Foreskin keratinocyte (primary cell): ENCODE measurements at places on chromosomes 2 and 18. TPM values are rescaled to one million over a fixed set of nuclear protein-coding genes. Genes with fewer than 3 reads are reported as not detected.
A peak's percentile ranks its signal among the peaks of the same experiment; 100 is the strongest.

The KIAA2012 gene
- total RNA-seq: not detected in 2 replicates

The MSTN gene
- total RNA-seq: not detected in 2 replicates

The CNDP1 gene
- not detected in 2 replicates for total RNA-seq

The NTSR2 gene
- total RNA-seq: not detected in 2 replicates

The ATP5MC3 gene
- 312 and 367 TPM in 2 replicates for total RNA-seq

The DPP4 gene
- 0.99 and 2.8 TPM in 2 replicates for total RNA-seq

The PPIL3 gene
- 27.4 and 29.0 TPM in 2 replicates for total RNA-seq

The LBX2 gene
- total RNA-seq: 0.61 and 0.71 TPM in 2 replicates

- no peak for DNase-seq
These were observed 9.0 kb downstream of the TEX51 start for GRCh38 chr2:126907671-126908070.

GRCh38 chr2:156867201-156867600 is 390.3 kb upstream of the GALNT5 start:
- DNase-seq: peak; percentile 43

GRCh38 chr2:47719099-47719498 is 63.8 kb upstream of the MSH6 start:
- DNase-seq: no peak

DNA sequence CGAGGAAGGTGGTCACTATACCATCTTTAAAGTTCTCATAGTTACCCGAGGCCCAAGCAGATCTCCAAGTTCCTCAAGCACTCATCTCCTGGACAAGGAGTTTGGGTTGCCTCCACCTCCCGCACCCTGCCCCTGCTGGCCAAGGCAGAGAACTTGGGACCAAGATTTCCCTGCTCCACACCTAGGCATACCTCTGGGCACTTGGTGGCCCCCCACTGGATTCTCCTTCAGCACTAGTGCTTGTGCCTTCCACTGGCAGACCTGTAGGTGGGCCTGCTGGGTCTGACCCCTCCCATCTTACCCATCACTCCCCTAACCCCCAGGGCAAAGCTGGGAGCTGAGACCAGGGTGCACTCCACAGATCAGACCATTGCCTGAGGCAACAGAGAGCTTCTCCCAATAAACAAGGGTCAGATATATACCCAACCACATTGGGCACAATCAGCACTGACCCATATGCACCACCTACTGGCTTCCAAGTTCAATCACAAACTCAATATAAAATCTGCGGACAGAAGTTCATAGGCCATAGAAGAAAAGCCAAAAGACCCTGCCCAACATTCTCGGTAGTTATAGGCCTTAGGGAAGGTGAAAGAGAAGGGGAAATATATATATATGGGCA is 244.2 kb downstream of the EXOC6B start:
- no peak for DNase-seq

GRCh38 chr2:135532581-135532980 is 1.3 kb downstream of the R3HDM1 start:
- no peak for DNase-seq

GRCh38 chr2:116804901-116805300 is 1009.6 kb upstream of the DDX18 start:
- no peak for DNase-seq

GRCh38 chr2:84939426-84940087 is 31.4 kb upstream of the KCMF1 start:
- DNase-seq: no peak

GRCh38 chr2:21021430-21021829 is 22.4 kb downstream of the APOB start:
- no peak for DNase-seq

DNA sequence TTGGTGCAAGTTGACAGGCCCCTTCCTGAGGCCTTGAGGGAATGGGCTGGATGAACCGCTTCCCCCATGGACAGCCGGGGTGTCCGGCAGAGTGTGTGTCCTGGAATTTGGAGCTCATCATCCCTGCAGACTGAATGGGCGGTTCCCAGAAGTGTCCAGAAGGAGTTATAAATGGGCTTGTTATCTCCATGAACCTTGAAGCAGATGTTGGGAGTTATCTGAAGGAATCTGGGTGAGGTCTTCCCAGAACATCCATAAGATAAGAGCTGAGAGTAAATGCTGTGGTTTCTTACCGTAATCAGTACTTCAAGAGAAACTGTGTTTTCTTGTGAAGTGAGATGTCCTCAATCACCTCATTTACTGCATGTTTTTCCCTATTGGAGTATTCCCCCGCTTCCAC is 21.1 kb downstream of the PLB1 start:
- DNase-seq: no peak

DNA sequence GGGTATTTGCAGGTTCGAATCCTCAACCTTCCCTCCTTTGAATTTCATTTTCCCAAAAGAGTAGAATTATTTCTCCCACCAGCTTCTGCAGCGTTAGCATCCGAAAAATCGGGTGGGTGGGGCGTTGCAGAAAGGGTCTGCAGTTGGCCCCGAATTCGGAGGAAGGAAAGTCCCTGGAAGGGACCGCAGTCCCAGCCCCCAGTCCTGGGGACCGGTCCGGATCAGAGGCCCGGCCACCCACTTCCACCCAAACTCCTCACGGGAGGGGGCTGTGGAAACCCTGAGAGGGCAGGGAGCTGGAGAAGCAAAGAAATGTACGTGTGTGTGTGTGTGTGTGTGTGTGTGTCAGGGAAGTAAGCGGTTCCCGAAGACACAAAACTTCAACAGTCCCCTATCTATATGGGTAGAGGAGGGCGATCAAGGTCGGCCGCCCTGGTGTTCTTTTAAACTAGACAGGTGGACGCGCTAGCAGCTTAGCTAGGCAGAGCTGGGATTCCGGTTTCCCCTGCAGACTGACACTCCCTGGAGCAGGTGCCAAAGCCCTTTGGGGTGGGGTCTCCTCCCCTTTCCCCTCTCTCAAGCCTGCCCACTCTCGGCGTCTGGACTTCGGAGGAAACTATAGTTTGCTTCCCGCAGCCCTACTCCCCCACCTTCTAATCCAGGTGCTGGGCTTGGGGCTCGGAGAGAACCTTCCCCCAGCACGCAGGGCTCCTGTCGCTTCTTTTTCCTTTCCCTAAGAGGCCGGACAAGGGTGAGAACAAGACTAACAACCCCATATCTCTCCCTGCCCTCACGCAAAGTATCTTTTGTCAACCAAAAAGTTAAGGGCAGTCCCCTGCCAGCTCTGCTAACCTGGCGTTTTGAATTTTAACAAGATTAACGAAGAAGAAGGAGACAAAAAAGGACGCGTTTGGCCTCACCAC is 4.8 kb upstream of the ONECUT2 start:
- DNase-seq: no peak

DNA sequence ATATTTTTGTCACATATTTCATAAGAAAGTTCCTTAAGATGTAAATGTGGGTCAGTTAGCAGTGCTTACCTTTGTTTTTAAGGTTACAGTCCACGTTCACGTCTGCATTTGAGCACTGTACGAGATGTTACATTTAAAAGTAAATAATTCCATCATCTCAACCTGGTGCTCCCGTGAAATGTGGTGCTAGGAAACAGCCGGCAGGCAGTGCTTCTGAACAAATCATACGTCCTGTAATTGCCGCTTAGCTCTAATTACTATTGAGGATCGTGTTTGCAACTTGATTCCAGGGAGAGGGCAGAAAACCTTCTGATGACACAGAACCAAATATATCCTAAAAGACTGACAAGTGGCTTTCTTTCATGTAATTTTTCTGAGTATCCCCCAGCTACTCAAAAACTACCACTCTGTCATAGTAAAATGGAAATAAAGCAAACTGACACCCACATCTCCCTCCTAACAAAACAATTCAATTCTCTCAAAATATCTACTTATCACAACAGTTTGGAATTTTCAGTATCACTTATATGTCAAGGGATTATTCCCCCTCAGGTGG is 297.8 kb upstream of the SESTD1 start:
- no peak for DNase-seq

GRCh38 chr18:4146797-4147196 is 308.3 kb downstream of the DLGAP1 start:
- DNase-seq: no peak

DNA sequence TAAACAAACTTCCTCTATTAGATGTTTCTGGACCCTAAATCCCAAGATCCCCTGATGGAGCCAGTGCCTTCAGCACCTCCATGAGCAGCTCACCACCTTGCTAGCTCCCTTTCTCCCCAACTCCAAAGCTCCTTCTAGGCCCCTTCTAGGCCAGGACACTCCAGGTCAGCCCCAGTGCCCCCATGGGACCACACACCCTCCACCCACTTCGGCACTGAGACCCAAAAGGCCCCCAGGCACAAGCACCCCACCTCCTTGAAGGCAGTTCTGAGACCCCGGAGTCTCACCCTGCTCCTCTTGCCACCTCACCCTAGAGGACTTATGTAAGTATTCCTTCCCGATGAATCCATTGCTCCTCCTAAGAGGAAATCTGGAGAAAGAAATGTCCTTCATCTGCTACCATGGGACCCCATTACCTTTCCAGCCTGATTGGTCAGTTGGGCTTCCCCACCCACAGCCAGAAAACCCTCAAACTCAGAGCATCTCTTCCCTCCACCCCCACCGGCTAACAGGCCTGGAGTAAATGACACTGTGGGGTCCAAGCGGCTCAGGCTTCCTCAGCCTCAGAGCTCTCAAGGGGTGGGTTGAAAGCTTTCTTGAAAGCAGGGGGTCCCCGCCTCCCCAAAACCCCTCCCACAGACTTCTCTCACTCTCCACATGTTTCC is 9.8 kb upstream of the ARMC9 start:
- no peak for DNase-seq
